ENCODE measurements at places on chromosomes 3 and 15.

DNA sequence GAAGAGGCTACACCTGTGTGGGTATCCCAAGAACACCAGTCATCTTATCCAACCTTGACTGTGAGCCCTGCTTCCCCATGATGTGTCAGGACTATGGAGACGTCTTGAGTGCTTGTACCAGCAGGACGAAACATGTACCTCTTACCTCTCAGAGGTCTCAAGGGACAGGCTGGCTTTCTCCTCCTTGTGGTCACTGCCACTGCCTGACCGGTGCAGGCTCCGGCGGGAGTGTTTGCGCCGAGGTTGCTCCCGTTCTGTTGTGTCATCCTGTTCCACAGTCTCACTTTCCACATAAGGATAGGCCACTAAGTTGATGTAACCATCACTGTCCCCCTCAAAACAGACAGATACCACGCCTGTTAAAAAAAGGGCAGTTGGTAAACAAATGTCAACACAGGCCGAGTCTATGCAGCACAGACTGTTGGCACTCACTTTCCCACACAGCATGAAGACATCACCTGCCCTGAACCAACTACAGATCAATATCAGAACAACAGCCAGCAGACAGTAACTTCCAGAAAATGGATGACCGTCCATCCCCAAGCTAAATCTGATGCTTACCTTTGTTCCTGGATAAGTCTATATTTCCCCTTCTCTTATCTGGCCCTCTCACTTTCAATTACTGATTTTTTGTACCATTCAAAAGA lies 14.4 kb upstream of the GMPPB start:
- DNase-seq, result no peak

- DNase-seq, result no peak
Measured at GRCh38 chr15:50820808-50821382, 55.4 kb upstream of the SPPL2A start.

GRCh38 chr3:179603831-179604230 lies 607 bp downstream of the MRPL47 start:
- no peak for DNase-seq

GRCh38 chr3:32822609-32823498 lies 5.1 kb downstream of the TRIM71 start:
- no peak for DNase-seq

DNA sequence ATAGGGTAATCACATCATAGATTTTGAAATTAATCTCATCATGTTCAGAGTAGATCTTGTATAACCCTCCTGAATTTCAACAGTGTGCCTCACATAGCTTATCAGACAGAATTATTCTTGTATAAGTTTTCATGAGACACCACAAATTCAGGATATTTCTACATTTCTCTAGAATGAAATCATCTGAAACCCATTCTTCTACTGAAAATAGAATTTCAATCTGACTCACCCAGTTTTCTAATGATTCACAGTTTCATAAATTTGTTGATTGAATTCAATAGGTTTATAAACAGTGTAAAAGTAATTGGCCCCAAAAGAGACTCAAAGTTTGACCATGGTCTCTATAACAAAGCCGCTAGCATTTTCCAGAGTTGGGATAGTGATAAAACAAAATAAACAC lies 1082.6 kb upstream of the EPHA6 start:
- no peak for DNase-seq

GRCh38 chr3:20073683-20074082 lies 33.4 kb downstream of the KAT2B start:
- DNase-seq, result no peak

DNA sequence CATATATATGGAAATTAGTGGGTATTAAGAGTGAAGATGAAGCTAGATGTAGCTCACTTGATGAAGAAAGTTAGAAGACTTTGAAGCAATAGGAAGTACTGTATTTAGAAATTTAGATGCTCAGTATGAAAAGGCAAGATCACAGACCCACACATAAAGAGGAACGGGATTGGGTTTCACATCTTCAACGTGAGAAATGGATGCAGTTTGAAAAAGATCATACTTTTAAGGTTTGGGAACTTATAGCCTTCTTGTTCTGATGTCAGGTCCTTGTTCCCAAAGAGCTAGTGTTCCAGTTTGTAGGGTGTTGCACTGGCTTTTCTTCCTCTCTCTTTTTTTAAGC lies 16.7 kb downstream of the AP3S2 start:
- no peak for DNase-seq

- DNase-seq, result no peak
Measured at GRCh38 chr3:95341314-95341713, 1278.5 kb downstream of the NSUN3 start.

DNA sequence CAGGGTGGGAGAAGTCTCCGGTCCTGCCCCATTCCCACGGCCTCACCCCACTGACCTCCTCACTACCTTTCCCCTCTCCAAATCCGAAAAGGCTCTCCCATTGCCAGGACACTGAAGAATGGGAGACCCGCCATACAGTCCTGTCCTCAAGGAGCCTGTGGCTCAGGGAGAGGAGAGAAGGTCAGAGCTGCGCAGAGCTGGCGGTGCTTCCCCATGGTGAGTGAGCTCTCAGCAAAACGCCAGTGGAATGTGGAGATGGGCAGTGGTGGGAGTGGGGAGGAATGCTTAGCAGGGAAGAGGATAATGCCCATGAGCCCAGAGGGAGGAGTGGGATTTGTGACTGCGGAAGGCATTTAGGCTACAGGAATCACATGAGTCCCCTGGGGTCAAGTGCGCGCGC lies 20.1 kb downstream of the FAM43A start:
- no peak for DNase-seq

DNA sequence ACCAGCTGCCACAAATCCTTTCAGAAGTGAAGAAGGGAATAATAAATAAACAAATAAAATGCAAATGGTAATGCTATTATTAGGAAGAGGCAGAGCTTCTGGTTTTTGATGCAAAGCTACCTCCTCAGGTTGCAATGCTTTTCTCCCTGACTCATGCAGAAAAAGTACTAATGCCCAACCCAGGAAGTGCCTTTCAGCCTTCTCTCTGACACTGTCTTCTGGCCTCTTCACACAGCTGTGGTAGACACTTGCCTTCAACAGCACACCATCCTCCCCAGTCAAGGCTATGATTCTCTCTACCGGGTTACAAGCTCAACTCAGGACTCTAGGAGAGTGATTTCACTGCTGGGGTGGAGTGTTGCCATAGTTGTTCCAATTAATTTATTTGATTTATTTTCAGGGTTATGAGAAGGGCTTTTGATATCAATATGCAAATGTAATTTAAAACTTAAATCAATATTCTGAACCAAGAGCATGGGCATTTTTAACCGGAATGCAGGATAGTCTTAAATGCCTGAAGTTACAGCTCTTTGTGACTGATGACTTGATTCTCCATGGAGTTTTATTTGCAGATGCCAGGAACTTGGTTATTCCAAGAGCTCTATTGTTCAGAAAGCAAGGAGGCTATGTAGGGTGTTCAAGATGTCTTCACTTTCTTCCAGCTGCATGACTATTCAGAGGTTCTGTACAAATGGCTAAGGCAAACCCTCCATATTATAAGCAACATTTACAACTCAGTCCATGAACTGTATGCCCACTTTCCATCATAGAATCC lies 27.1 kb upstream of the GALNT15 start:
- no peak for DNase-seq

- DNase-seq, result no peak
Measured at GRCh38 chr3:182592747-182593146, 200.6 kb upstream of the ATP11B start.

GRCh38 chr3:119227070-119227850 lies 13.4 kb downstream of the B4GALT4 start:
- DNase-seq, result no peak

GRCh38 chr3:8070011-8070410 lies 431.6 kb upstream of the LMCD1 start:
- no peak for DNase-seq

GRCh38 chr3:37887062-37887461 lies 25.4 kb downstream of the CTDSPL start:
- DNase-seq, result no peak

DNA sequence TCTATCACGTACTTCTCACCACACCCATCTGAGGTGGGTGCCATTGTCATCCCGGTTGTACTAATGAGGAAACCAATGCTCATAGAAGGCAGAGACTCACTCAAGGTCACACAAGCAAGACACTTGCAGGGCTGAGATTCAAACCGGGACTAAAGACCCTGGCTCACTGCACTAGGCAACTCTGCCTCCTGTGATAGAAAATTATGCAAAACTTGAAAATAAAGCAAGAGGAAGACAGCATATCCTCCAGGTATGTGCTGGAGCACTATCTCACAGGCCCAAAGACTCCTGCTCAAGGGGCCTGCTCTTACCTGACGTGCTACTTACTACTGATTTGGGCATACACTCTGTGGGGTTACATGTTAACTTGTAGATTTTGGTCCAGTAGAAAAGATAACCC lies 25.6 kb downstream of the ANXA2 start:
- DNase-seq, result no peak

DNA sequence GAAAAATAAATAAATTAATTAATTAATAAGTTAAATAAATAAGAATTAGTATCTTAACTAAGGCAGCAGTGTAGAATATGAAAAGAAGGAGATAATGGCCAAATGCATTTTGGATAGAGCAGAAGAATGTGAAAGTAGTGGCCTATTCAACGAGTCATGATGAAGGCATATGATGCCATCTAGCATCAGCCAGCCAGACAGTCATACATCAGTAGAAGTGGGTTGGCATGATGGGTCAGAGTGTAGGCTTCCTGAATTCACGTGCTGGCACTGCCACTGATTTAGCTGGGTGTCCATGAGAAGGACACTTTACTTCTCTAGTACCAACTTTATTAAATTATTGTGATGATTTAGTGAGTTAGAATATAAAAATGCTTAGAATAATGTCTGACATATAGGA lies 256.1 kb upstream of the ARPP21 start:
- no peak for DNase-seq

DNA sequence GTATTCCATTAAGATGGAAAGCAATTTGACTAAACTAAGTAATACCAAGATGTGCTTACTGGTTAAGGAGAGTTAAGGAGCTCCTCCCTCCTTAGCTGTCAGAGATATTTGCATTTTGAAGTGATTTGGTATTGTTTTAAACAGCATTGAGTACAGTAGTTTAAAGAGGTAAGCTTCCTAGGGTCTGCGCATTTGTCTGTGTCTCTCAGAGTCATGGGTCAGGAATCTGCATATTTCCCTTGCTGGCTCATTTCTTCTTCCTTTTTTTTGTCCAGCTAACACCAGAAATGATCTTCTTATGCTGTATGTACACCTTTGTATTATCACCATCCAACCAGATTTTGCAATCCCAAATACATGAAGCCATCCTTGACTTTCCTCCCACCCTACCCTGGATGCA lies 163.0 kb upstream of the BFSP2 start:
- DNase-seq, result no peak

GRCh38 chr15:88615303-88616107 lies 5.6 kb upstream of the AEN start:
- no peak for DNase-seq

- DNase-seq, result no peak
Measured at GRCh38 chr15:80777826-80778620, 1.1 kb upstream of the CEMIP start.

DNA sequence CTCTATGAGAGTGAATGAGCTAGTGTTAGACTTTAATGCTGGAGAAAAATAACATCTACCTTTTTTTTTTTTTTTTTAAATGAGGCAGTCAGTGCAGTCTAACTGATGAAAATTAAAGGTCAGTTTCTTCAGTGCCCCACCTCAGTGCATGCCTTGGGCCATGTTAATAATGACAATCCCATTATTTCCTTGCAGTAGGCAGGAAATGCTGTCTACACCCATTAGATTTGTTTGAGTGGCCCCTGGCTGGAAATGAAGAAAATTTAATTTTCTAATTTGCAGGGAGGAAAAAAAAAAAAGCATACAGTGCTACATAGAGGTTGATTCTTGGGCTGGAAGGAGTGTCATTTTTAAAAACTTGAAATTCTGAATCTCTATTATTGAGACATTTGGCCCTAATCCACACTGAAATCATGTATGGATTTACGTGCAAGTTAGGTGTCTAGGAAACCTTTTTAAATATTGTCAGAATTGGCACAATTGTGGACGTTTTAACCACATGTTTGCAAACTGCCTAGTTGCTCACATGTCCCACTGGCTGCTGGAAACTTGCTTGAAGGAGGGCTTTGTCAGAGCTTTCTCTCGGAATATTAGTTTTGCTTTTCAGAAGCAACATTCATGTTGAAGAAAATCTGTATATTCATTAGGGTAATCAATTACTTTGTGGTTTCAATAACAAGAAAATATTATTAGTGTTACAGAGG lies 18.4 kb downstream of the FNDC3B start:
- no peak for DNase-seq

- no peak for DNase-seq
Measured at GRCh38 chr3:154224366-154224765, 99.9 kb downstream of the DHX36 start.

DNA sequence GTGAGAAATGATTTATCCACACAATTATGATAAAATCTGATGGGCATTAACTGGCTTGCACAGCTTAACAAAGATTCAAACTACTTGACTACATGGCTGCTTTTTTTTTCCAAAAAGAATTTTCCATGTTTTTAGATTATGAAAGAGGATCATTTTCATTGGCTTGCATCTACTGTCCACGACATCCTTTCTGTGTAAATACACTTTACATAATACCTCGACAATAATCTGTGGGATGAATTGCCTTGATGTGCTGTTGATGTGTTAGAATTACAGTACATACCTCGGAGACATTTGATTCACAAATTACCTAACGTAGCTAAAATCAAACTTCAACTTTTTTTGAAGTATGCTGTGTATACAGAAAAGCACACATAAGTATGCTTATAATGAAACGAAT lies 104.4 kb downstream of the PPP2R3A start:
- no peak for DNase-seq

- DNase-seq, result no peak
Measured at GRCh38 chr3:151459358-151459757, 1.5 kb downstream of the IGSF10 start.

DNA sequence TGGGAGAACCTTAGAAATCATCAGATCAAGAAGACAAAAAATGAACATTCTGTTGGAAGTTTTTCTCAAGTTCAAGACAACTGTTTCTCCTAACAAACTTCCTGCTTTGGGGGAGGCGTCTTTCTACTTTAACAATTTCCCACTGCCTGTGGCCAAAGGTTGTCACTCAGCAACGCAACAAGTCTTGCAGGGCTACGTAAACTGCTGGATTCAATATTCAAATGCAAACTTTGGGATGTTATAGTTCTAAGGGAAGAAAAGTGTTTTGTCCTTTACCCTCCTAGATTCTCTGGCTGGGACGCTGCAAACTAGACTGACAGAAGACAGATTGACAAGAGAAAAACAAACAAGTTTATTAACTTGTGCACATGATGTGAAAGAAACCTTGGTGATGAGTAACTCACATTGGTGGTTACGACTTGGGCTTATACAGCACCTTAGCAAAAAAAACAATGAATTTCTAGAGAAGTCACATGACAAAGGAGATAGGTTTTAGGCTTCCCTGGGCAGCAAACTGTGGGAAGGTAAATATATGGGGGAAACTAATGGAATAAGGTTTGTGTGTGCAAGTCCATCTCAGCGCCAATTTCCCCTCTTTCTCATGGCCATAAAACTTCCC lies 34.0 kb upstream of the ARPIN start:
- DNase-seq, result no peak

GRCh38 chr3:158769952-158770740 lies 31.7 kb upstream of the MFSD1 start:
- no peak for DNase-seq

Measured in activated CD4-positive, alpha-beta T cell treated with anti-CD3 and anti-CD28 coated beads, Interleukin-2, amount 10 ng/mL, durations not matched to agents 7 days and 5 days (primary cell).